ENCODE measurements at places on chromosomes 6 and 20. TPM values are rescaled to one million over a fixed set of nuclear protein-coding genes. Genes with fewer than 3 reads are reported as not detected.

GRCh38 chr20:46296526-46297250 lies 11.6 kb downstream of the CDH22 start:
- H3K27me3 ChIP-seq = peaks cover 83% of the 10 kb centered on the region
- H3K4me1 ChIP-seq = peaks cover 6% of the 10 kb centered on the region
- no peak overlapping the region for H3K27ac ChIP-seq
- peaks cover 9% of the 10 kb centered on the region for H3K36me3 ChIP-seq
- H3K4me3 ChIP-seq = no peak overlapping the region

- no peaks in the 10 kb centered on the region for H3K27me3 ChIP-seq
- no peaks in the 10 kb centered on the region for H3K4me1 ChIP-seq
- no peak for DNase-seq
- no peak overlapping the region for H3K27ac ChIP-seq
Measured at GRCh38 chr20:16174311-16174710, 398.9 kb downstream of the KIF16B start.

- peaks cover 3% of the 10 kb centered on the region for H3K36me3 ChIP-seq
- H3K27me3 ChIP-seq = peaks cover 38% of the 10 kb centered on the region
- H3K27ac ChIP-seq = no peak overlapping the region
- peaks cover 4% of the 10 kb centered on the region for H3K4me1 ChIP-seq
Measured at GRCh38 chr6:79640146-79641111, 9.3 kb downstream of the SH3BGRL2 start.

DNA sequence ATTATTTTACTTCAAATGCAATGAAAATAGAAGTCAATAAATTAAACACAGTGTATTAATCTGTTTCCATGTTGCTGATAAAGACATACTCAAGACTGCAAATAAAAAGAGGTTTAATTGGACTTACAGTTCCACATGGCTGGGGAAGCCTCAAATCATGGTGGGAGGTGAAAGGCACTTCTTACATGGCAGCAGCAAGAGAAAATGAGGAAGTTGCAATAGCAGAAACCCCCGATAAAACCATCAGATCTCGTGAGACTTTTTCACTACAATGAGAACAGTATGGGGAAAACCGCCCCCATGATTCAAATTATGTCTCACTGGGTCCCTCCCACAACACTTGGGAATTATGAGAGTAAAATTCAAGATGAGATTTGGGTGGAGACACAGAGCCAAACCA lies 82.2 kb downstream of the GPR63 start:
- no peak overlapping the region for H3K4me3 ChIP-seq
- peaks cover 3% of the 10 kb centered on the region for H3K4me1 ChIP-seq
- no peaks in the 10 kb centered on the region for H3K36me3 ChIP-seq
- no peak for DNase-seq

- H3K36me3 ChIP-seq = no peaks in the 10 kb centered on the region
- no peak overlapping the region for H3K27ac ChIP-seq
- no peak for DNase-seq
- H3K27me3 ChIP-seq = no peaks in the 10 kb centered on the region
- H3K4me3 ChIP-seq = no peak overlapping the region
Measured at GRCh38 chr6:162706232-162706631, 21.3 kb downstream of the PRKN start.

DNA sequence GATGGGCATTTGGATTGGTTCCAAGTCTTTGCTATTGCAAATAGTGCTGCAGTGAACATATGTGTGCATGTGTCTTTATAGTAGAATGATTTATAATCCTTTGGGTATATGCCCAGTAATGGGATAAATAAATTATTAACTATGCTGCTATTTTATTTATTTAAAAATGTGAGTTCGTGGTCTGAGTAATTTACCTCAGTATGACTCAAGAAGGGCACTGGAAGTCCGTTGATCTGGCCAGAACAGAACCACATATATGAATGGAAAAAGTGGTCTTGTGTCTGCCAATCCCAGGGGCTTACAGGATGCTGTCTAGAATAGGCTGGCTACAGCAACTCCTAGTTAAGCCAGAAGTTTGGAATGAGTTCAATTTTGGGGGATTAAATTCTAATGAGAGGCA lies 27.6 kb upstream of the HLA-C start:
- no peak overlapping the region for H3K4me3 ChIP-seq
- H3K27me3 ChIP-seq = peaks cover 44% of the 10 kb centered on the region
- peaks cover 16% of the 10 kb centered on the region for H3K36me3 ChIP-seq
- peaks cover 6% of the 10 kb centered on the region for H3K4me1 ChIP-seq
- H3K27ac ChIP-seq = no peak overlapping the region

GRCh38 chr6:37678078-37678846 lies 19.4 kb downstream of the MDGA1 start:
- peaks cover 28% of the 10 kb centered on the region for H3K27me3 ChIP-seq
- peaks cover 2% of the 10 kb centered on the region for H3K36me3 ChIP-seq
- H3K4me1 ChIP-seq = peaks cover 3% of the 10 kb centered on the region
- no peak overlapping the region for H3K4me3 ChIP-seq

DNA sequence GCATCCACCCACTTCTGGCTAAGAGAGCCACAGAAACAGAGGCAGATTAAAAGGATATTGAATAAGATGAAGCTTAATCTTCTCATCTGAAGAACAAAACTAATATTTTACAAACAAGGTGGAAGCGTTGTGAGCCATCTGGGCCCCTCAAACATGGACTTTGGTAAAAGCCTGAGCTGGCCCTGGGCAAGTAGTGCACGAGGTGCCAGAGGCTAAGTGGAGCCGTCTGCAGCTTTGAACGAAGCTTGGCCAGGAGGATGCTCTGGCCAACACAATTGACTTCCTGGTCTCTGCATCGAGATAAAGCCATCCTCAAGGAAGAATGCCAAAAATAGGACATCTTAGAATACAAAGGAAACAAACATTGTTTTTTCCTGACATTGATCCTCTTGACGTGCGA lies 53.2 kb upstream of the PLEKHG1 start:
- H3K4me1 ChIP-seq = peaks cover 2% of the 10 kb centered on the region
- no peak overlapping the region for H3K27ac ChIP-seq
- H3K36me3 ChIP-seq = no peaks in the 10 kb centered on the region
- DNase-seq = no peak

- no peaks in the 10 kb centered on the region for H3K4me1 ChIP-seq
- H3K4me3 ChIP-seq = no peak overlapping the region
- DNase-seq = no peak
- no peaks in the 10 kb centered on the region for H3K27me3 ChIP-seq
- H3K36me3 ChIP-seq = no peaks in the 10 kb centered on the region
- no peak overlapping the region for H3K27ac ChIP-seq
Measured at GRCh38 chr6:156725712-156726111, 51.5 kb upstream of the ARID1B start.

DNA sequence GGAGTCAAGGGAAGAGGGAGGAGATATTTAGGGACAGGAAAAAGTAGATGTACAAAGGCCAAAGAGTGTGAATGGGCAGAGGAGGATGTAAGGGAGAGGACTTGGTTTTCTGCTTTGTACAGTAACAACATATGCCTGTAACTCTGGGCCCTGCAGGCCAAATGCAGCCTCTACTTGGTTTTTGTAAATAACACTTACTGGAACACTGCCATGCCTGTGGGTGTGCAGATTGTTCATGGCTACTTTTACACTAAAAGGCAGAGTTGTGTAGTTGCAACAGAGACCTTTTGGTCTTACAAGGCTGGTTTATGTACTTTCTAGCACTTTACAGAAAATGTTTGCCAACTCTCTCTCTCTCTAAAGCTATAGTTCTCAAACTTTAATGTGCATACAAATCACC lies 157.1 kb downstream of the PHACTR1 start:
- H3K27ac ChIP-seq = no peak overlapping the region
- H3K36me3 ChIP-seq = no peaks in the 10 kb centered on the region
- H3K4me1 ChIP-seq = no peaks in the 10 kb centered on the region
- DNase-seq = no peak

- peaks cover 40% of the 10 kb centered on the region for H3K27me3 ChIP-seq
- H3K36me3 ChIP-seq = peaks cover 4% of the 10 kb centered on the region
- DNase-seq = peak; percentile 28
- H3K4me3 ChIP-seq = peak overlapping the region; percentile 98
Measured at GRCh38 chr6:157235600-157236039, 87.7 kb downstream of the TMEM242 start.

- H3K27ac ChIP-seq = no peak overlapping the region
- H3K4me3 ChIP-seq = no peak overlapping the region
- H3K36me3 ChIP-seq = peaks cover 8% of the 10 kb centered on the region
- peaks cover 3% of the 10 kb centered on the region for H3K4me1 ChIP-seq
Measured at GRCh38 chr6:20599302-20600051, 65.2 kb downstream of the CDKAL1 start.

GRCh38 chr20:46607191-46607848 lies 43.9 kb downstream of the SLC13A3 start:
- no peaks in the 10 kb centered on the region for H3K36me3 ChIP-seq
- no peak for DNase-seq
- H3K4me3 ChIP-seq = no peak overlapping the region
- H3K27me3 ChIP-seq = peaks cover 11% of the 10 kb centered on the region
- H3K4me1 ChIP-seq = peaks cover 2% of the 10 kb centered on the region

DNA sequence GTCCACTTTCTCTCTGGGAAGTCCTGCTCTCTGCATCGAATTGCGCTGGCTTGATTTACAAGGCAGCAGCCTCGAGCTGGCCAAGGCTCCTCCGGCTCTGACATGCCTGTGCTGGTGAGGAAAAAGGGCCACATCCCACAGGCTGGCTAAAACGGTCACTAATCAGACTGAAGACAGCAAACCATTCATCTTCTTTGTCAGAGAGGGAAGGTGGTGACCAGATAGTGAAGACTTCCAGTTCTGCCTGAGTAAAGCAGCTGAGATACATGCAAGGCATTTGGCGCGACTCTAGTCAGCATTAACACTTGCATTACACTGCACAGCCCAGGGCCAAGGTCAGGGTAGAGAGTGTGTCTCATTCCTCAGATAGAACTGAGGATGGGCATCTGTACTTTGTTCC lies 203.2 kb upstream of the MAP3K7 start:
- H3K4me1 ChIP-seq = peaks cover 2% of the 10 kb centered on the region
- no peak overlapping the region for H3K27ac ChIP-seq
- H3K4me3 ChIP-seq = no peak overlapping the region
- H3K27me3 ChIP-seq = peaks cover 29% of the 10 kb centered on the region
- DNase-seq = no peak
- H3K36me3 ChIP-seq = no peaks in the 10 kb centered on the region

GRCh38 chr20:63542031-63542559 lies 4.9 kb upstream of the PTK6 start:
- no peaks in the 10 kb centered on the region for H3K36me3 ChIP-seq
- no peak overlapping the region for H3K27ac ChIP-seq
- peaks cover 12% of the 10 kb centered on the region for H3K4me1 ChIP-seq
- no peak for DNase-seq
- no peak overlapping the region for H3K4me3 ChIP-seq

- DNase-seq = no peak
- H3K27me3 ChIP-seq = peaks cover 29% of the 10 kb centered on the region
- H3K4me3 ChIP-seq = no peak overlapping the region
- H3K36me3 ChIP-seq = no peaks in the 10 kb centered on the region
Measured at GRCh38 chr20:20780127-20780824, 67.8 kb upstream of the RALGAPA2 start.

- DNase-seq = no peak
- H3K27ac ChIP-seq = no peak overlapping the region
- no peaks in the 10 kb centered on the region for H3K36me3 ChIP-seq
Measured at GRCh38 chr6:95133578-95133977, 443.8 kb upstream of the MANEA start.

DNA sequence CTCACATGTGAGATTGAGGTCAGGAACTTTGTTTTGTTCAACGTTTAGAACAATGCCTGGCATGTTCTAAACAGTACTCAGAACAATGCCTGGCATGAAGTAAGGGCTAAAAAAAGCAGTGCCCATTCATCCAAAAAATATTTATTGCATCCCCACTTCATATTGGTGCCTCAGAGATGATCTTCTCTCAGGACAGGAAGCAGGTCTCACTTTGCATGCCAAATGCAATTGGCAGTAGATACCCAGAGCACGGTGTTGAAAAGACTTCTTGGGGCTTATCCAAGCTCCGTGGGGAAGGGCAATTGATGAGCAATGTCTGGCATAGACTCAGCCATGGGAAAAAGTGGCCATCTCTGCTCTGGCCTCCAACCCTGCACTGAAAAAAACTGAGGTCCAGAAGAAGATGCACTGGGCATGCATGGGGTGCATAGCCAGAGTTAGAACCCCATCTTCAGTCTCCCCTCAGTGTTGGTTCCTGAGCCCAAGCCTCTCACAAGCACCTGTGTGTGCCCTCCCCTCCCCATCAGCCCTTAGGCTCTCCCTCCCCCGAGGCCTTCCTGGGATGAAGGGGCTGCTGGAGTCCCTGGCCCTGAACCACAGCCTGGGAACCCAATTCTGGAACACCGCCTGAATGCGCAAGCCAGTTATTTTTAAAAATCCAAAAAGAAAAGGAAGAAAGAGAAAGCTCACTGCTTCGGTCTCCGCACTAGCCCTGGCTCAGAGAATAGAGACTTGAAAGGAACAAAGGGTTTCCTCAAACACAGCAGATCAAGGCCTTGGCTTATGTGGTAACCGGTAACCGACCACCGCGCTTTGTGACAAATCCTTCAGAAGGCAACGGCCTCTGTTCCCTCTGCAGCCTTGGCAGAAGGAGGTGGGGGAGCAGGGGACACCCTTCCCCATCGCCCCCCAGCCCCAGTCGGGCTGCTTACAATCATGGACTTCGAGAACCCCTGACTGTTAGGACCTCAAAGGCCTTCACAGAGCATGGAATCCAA lies 78.5 kb upstream of the SIRPA start:
- no peak for DNase-seq
- H3K36me3 ChIP-seq = peaks cover 8% of the 10 kb centered on the region
- H3K4me1 ChIP-seq = peaks cover 9% of the 10 kb centered on the region
- H3K27me3 ChIP-seq = peaks cover 66% of the 10 kb centered on the region

DNA sequence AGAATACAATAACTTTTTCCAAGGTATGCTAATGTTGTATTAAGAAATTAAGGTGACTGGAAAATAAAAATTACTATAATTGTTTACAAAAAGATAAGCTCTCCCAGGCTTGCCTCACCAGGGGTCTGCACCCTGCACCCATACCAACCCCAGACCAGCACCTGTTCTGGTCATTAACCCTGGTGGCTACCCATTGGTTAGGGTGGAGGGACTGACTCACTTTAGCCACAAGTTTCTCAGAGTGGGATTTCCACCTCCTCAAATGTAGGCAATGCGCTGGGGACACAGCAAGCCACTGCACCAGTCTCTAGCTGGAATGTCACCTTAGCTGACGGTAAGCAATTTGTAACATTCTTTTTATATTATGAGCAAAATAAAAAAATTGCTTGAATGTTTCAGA lies 83.1 kb downstream of the BFSP1 start:
- H3K4me3 ChIP-seq = no peak overlapping the region
- H3K27me3 ChIP-seq = peaks cover 42% of the 10 kb centered on the region
- H3K36me3 ChIP-seq = peaks cover 3% of the 10 kb centered on the region
- no peak overlapping the region for H3K27ac ChIP-seq
- no peaks in the 10 kb centered on the region for H3K4me1 ChIP-seq

GRCh38 chr20:50605136-50605535 lies 86.2 kb downstream of the RIPOR3 start:
- DNase-seq = no peak
- no peak overlapping the region for H3K27ac ChIP-seq
- peaks cover 4% of the 10 kb centered on the region for H3K4me1 ChIP-seq
- H3K36me3 ChIP-seq = no peaks in the 10 kb centered on the region
- H3K27me3 ChIP-seq = peaks cover 34% of the 10 kb centered on the region

CCM2L gene
- total RNA-seq = not detected

CAP2 gene
- total RNA-seq = not detected

FERMT1 gene
- total RNA-seq = not detected

BRD2 gene
- total RNA-seq = 459 TPM

ARHGAP18 gene
- 3.7 TPM for total RNA-seq

ZKSCAN8 gene
- 24.6 TPM for total RNA-seq

OR2J3 gene
- total RNA-seq = not detected

SYCP2 gene
- 6.0 TPM for total RNA-seq

GPR6 gene
- not detected for total RNA-seq

Measured in T-helper 17 cell (primary cell).